ENCODE measurements at places on chromosomes 3 and 15.

DNA sequence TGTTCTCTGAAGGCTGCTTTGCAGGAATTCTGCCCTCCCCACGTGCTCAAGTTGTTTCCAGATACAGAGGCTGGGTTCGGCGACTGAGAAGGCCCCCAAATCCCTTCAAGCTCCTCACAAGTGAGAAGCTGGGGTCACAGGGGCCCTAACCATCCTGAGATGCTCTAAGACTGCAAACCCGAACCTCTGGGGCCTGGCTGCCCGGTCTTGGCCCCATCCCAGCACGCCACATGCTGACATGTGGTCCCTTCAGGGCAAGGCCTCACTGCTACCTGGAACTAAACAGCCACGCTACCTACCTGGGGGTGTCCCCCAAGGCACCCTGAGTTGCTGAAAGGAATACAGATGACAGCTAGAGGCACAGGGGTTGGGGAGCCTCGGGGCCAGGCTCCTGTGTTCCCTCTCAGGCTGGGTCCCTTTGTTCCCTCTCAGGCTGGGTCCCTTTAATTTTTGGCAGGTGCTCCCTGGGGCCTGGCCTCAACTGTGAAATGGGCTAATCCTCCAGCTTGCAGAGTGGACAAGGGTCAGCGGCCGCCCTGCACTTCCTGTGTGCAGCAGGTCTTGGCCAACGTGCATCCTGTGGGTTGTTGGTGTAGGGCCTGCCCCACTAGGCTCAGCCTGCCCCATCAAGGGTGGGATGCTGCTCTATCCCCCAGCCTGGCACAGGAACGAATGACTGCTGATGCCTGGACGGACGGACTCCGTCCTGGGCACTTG is 32.5 kb downstream of the KLHL25 start:
- DNase-seq, result no peak

DNA sequence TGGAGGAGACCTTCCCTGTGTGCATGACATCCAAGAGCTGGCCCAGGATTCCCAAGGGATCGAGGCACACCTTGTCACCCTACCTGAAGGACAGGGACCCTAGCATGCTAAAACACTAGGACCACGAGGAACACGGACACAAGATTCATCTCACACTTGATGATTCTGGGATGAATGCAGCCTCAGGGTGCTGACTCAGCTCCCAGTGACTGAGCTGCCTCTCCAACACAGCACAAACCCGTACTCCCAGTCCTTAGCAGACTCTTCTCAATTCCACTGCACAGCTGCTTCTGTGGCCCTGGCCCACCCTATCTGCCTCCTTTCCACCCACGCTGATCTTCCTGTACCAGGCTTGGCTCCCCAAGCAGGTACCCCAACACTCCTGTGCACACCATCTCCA is 9.1 kb upstream of the OXTR start:
- no peak for DNase-seq

GRCh38 chr3:114427285-114428043 is 133.6 kb downstream of the TIGIT start:
- no peak for DNase-seq

DNA sequence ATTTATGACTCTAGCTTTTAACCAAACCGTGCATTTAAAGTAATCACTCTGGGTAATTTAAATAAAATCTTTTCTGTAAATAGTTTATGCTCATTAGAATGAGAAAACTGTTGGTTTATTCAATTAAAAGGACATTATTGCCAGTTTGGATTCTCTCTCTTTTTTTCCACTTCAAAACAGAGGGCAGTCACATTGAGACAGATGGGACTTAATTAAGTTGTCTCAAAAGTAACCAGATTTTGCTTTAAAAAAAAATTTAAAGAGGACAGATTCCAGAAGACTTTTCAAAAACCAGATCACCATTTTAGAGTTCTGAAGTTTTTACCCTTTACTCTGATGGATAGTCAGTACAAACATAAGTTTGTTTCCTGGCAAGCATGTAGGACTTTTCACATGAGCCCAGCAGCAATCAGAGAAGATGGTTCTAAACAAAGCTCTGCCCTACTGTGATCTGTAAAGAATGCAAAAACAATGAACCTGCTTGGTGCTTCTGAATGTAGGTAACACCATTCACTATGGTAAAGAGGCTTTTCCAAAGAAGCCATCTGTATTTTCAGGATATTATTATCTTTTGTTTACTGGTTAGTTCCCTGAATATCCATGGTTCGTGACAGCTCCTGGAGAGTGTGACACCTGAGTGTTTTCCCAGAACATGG is 136.2 kb downstream of the LRTM1 start:
- no peak for DNase-seq

GRCh38 chr15:92772061-92772460 is 116.5 kb upstream of the FAM174B start:
- DNase-seq, result no peak

DNA sequence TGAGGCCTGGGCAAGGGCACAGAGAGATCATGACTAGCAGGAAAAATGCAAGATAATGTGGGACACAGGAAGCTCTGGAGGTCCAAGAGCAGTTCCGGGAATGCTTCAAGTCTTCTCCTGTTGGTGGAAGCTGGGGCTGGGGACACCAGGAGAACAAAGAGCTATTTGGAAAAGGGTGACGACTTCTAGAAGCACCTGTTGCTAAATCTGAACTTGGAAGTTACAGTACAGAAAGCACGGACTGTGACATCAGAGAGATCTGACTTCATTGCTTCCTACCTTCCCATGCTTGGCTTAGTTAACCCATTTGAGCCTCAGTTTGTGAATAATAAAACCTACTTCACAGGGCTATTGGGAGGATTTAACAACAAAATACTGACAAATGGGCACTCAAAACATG is 52.7 kb upstream of the NEO1 start:
- DNase-seq, result no peak

DNA sequence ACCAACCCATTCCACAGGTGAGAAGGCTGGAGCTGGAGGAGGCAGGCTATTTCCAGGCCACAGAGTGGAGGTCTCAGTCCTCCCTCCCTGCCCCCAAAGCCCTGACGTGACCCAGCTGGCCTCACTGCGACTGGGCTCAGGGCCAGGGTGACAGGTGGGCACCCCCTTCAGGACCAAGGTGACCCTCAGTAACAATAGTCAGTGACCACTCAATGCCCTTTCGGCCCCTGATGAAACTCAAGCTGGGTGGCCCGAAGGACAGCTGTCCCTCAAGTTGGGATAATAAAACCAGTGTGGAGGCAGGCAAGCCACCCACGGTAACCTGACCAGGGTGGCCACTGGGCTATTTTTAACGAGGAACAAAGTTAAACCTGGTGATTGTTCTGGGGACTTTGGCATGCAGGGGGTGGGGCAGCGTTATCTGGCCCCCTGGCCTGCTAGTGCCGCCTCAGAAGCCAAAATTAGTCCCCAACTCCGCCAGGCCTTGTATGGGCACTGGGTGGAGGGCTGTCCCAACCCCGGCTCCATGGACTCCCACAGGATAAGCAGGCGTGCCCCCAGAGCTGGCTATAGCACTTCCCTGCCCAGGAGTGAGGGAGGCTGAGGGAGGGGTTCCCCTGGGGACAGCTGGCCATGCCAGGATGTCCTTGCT is 1.1 kb downstream of the TNNC1 start:
- DNase-seq, result no peak

GRCh38 chr15:57640930-57641682 is 49.4 kb downstream of the MYZAP start:
- DNase-seq, result no peak

GRCh38 chr3:99498550-99499234 is 139.7 kb upstream of the COL8A1 start:
- no peak for DNase-seq

DNA sequence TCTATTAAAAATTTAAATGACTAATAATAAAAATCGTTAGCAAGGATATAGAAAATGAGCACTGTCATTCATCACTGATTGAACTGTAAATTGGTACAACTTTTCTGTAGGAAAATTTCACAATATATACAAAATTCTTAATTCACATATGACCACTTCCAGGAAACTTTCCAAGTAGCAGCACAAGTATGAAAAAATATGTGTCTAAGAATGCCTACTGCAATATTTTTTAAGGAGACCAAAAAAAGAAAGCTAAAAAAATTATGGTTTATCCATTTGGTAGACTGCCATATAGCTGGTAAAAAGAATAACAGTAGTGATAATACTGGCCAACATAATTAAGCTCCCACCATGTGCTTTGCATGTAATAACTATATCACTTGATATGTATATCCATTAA is 59.2 kb downstream of the KLHL6 start:
- DNase-seq, result no peak

DNA sequence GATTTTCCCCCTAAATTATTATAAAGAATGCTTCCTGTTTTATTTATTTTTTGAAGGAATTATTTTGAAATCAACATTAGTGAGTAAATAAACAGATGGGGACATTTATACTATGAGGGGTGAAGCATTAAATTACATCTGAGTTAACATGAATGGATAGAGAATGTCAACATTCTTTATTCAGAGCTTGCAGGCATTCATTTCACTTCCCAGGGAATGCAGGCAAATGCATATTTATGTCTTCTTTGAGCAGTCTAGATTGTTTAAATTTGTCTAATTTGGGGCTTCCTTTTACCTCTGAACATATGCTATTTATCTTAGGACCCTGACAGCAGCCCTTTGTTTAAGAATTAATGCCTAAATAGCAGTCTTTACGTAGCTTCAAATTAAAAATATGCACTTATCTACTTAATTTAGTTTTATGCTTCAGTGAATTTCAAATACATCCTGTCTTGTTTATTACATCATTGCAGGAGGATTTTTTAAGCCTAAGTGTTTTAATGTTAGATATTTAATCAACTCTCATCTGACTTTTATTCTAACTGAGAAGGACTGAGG is 630.5 kb upstream of the LMCD1 start:
- DNase-seq, result no peak

DNA sequence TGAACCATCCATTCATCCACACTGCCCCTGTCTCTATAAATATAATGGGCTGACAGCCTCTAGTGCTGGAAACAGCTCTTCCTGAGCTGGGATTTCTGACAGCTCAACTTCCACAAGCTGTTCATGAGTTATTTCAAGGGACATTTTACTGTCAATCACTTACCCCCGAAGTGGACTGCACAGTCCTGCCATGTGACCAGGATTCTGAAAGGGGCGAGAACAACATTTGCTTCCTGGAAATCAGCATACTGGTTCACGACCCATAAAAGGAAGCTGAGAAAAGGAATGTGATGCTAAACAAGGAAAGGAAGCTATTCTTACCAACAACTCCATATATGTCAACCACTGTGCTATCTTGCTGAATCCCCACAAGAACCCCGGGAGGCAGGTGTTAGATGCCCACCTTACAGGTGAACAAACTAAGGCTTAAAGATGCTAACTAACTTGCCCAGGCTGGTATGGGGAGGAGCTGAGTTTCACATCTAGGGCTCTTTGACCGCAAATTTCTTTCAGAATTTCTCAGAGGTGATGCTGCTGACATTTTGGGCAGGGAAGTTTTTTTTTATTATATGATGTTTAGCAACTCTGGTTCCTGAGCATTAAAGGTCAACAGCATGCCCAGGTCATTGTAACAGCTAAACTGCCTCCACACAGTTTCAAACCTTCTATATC is 16.5 kb upstream of the REC114 start:
- no peak for DNase-seq

DNA sequence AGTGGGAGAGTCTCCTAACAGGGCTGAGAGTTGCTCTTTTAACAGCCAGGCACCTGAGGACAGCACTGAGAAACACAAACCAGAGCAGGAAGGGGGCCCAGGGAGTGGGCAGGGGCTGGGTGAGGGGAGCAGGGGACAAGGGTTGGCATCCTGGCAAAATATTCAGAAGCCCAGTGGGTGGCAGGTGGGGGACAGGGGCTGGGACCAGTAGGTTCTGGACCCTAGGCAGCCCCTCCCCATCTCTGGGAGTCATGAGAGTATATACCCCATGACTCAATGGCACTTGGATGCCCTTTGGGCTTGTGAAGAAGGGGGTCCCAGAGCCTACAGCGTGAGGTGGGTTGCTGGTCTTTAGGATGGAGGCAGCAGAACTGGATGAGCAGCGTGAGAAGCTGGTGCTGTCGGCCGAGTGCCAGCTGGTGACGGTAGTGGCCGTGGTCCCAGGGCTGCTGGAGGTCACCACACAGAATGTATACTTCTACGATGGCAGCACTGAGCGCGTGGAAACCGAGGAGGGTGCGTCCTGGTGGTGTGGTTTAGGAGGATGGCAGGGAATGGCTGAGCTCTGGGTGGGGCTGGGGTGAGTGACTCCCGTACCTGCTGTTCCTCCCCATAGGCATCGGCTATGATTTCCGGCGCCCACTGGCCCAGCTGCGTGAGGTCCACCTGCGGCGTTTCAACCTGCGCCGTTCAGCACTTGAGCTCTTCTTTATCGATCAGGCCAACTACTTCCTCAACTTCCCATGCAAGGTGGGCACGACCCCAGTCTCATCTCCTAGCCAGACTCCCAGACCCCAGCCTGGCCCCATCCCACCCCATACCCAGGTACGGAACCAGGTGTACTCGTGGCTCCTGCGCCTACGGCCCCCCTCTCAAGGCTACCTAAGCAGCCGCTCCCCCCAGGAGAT is 24.2 kb downstream of the NBEAL2 start:
- no peak for DNase-seq

DNA sequence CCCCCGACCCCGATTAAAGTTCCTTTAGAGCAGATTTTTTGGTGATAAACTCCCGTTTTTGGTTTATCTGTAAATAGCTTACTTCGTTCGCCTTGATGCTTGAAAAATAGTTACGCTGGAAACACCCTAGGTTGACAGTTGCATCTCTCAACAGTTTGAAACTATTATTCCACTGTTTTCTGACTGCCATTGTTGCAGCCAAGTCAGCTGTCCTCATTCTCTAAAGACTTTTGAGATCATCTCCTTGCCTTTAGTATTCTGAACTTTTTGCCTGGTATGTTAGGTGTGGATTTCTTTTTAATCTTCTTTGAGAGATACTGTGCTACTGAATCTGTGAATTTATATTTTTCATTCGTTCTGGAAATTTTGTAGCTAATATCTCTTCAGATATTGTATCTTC is 122.7 kb upstream of the NSMCE3 start:
- no peak for DNase-seq

DNA sequence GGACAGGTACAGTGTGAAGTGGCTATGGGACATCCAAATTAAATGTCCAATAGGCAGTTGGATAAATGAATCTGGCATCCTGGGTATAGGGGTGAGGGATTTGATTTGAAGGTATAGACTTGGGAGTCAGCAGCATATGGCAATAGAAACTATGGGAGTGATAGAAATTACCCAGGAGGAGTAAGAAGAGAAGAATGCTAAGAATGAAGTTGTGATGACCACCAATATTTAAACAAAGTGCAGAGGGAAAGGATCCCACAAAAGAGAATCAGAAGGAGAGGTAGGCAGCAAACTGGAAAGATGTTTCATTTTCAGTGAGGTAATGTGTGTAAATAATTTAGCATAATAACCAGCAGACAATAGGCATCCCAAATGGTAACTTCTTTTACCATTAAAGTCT is 13.8 kb upstream of the MSL2 start:
- no peak for DNase-seq

- no peak for DNase-seq
These were observed 751.0 kb downstream of the VGLL3 start for GRCh38 chr3:86239946-86240345.

All from amniotic stem cell (primary cell).